Prostate gland (tissue), 2 donors: ENCODE measurements at places on chromosomes 13 and 19. TPM values are rescaled to one million over a fixed set of nuclear protein-coding genes. Genes with fewer than 3 reads are reported as not detected.
A peak's percentile ranks its signal among the peaks of the same experiment; 100 is the strongest.

DNA sequence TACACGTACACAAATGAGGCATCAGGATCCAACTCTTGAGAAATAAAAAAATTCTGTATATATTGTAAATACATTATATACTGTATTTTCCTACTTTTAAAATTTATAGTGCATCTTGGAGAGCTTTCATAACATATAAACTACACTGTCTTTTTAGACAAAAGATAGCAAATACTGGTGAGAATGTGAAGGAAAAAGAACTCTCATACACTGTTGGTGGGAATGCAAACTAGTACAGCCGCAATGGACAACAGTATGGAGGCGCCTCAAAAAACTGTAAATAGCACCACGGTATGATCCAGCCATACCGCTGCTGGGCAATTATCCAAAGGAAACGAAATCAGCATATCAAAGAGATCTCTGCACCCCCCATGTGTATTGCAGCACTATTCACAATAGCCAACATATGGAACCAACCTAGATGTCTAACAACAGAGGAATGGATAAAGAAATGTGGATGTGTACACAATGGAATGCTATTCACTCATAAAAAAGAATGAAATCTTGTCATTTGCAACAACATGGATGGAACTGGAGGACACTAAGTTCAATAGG, 292.4 kb downstream of the EFNB2 start:
- no peak overlapping the region for H3K4me3 ChIP-seq
- DNase-seq: no peak
- no peak overlapping the region for H3K27ac ChIP-seq
- H3K27me3 ChIP-seq: no peaks in the 10 kb centered on the region

DNA sequence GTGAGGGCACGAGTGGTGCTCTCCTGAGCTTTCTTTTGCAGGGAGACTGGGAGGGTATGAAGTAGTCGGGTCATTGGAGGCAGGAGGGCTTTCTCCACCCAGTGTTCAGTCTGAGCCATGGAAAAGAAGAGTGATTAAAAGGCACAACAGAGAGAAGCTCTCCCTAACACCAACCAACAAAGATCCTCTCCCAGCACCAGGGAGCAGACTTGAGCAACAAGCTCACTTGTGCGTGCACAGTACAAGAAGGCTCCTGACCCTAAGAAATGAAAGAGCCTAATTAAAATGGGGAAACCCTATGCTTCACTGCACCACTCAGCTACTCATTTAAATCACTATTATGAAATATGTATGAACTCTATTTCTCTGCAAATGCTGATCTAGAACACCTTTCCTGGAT, 276.3 kb upstream of the SOX21 start:
- H3K4me3 ChIP-seq: no peak overlapping the region
- H3K27me3 ChIP-seq: no peaks in the 10 kb centered on the region
- H3K27ac ChIP-seq: no peak overlapping the region
- DNase-seq: no peak

- H3K27ac ChIP-seq: no peak overlapping the region
- no peaks in the 10 kb centered on the region for H3K36me3 ChIP-seq
- no peaks in the 10 kb centered on the region for H3K27me3 ChIP-seq
- H3K4me1 ChIP-seq: no peaks in the 10 kb centered on the region
- DNase-seq: no peak
Observed at GRCh38 chr13:73782450-73783449, 351.5 kb downstream of the KLF12 start.

- no peaks in the 10 kb centered on the region for H3K4me1 ChIP-seq
- no peak overlapping the region for H3K4me3 ChIP-seq
- no peaks in the 10 kb centered on the region for H3K36me3 ChIP-seq
- DNase-seq: no peak
Observed at GRCh38 chr19:55377356-55378131, 918 bp downstream of the TMEM190 start.

DNA sequence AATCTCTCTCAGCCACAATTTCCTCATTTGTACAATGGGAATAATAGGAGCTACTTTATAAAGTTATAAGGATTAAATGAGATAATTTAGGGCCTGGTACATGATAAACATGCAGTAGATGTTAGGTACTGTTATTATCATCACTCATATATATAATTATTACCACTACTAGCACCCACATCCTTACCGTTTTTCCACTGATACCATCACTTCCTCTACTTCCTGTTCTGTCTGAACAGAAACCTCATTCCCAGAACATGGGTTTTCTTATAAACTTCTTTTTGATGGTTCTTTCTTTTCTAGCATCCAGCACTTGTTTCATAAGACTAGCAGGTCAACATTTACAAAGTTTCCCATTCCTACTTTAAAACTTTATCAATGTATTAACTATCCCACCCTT, 6.3 kb downstream of the CDADC1 start:
- H3K27ac ChIP-seq: no peak overlapping the region
- H3K4me3 ChIP-seq: no peak overlapping the region

PTH2 gene
- not detected for total RNA-seq

DNA sequence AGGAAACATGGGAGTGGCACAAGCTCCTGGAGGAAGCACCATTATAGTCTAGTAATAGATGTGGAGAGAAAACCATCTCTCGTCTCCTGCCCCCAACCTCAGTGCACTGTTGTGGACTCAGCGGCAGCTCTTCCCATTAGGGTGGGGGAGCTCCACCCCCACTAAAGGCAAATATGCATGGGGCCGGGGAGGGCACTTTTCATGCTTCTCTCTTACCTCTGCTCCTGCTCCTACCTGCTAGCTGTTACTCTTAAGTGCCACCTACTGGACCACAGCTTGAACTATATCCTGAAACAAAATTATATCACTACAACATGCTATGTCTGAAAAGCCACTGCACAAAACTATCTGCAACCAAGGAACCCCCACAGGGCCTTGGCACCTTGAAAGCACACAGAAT, 112.6 kb upstream of the DACH1 start:
- no peaks in the 10 kb centered on the region for H3K36me3 ChIP-seq
- no peaks in the 10 kb centered on the region for H3K4me1 ChIP-seq
- no peak overlapping the region for H3K27ac ChIP-seq
- no peak overlapping the region for H3K4me3 ChIP-seq
- no peak for DNase-seq

DNA sequence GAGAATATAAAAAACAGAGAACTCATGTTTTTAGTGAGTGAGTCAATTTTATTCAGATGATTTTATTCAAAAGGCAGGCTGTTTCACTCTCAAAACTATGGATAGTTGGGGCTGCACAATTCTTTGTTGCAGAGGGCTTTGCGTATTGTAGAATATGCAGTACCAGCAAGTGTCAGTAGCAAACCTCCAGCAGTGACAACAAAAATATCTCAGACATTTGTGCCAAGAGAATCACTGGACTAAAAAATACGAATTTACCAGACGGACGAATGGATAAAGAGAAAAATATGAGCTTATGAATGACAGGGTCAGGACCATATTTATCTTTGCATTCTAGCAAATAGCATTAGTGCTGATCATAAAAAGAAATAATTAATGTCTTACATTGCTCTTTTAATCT, 359.1 kb downstream of the FGF14 start:
- H3K36me3 ChIP-seq: no peaks in the 10 kb centered on the region
- no peaks in the 10 kb centered on the region for H3K27me3 ChIP-seq
- H3K4me1 ChIP-seq: no peaks in the 10 kb centered on the region
- H3K4me3 ChIP-seq: no peak overlapping the region
- H3K27ac ChIP-seq: no peak overlapping the region
- DNase-seq: no peak

GRCh38 chr13:111280681-111281585, 39.5 kb upstream of the TEX29 start:
- peaks cover 27% of the 10 kb centered on the region for H3K4me1 ChIP-seq
- H3K36me3 ChIP-seq: peaks cover under 1% of the 10 kb centered on the region
- DNase-seq: no peak

TMEM238 gene
- 116 TPM for total RNA-seq

GRCh38 chr13:86403181-86403580, 604.0 kb upstream of the SLITRK6 start:
- peaks cover 2% of the 10 kb centered on the region for H3K27me3 ChIP-seq
- H3K4me3 ChIP-seq: no peak overlapping the region
- H3K27ac ChIP-seq: no peak overlapping the region
- H3K4me1 ChIP-seq: no peaks in the 10 kb centered on the region
- no peak for DNase-seq

DNA sequence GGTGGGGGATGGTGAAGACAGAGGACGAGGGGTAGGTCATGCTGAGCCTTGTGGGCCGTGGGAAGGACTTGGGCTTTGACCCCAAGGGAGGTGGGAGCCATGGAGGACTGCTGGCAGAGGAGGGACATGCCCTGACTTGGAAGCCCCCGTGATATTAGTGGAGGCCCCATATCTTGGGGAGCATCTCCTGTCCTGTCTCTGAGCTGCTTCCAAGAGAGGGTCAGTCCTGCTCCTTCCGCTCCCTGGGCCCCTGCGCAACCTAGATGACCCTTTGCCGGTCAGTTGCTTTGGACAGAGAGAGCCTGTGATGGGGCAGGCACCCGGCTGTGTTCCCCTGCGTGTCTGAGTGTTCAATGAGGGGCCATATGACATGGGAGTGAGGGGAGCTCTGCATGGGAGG, 5.2 kb downstream of the TLE6 start:
- no peaks in the 10 kb centered on the region for H3K4me1 ChIP-seq
- H3K27me3 ChIP-seq: no peaks in the 10 kb centered on the region
- no peaks in the 10 kb centered on the region for H3K36me3 ChIP-seq

DNA sequence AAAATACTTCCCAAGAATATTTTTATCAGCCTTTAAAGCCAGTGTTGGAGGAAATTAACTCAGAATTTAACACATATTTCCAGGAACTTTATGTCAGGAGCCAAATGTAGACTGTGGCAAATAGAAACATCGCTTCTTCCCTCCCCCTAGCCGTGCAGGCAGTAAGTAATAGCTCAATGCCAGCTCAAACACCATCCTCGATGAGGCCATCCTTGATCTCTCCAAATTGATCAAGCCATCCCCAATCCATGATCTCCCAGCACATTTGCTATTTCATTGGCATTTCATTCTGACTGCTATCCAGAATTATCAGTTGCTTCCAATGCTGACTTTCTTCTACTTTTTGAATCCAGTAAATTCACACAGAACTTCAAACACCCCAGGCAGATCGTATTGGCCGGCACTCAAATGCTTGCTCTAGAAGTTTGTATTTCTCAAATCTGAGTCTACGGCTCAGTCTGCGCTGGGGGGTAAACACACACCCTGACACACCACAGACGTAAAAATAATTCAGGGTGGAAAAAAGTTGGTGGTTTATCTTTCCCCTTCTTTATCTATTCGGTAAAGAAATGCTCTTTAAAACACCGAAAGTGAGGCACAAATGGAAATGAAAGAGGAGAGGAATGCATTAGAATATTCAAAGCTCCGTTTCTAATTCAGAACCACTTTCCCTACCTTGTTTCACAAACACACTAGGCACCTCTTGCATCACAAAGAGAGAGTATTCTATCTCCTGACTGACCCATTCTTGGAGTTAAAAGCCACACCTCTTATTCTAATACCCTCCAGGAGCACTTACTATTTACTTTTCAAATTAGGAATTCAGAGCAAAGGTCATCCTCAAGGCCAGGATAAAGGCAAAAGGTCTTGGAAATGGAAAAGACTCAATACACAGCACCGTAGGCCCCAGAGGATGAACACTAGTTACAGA, 991 bp downstream of the OBI1 start:
- peak overlapping the region; percentile 55 for H3K27ac ChIP-seq
- H3K4me1 ChIP-seq: peaks cover 6% of the 10 kb centered on the region
- peak overlapping the region; percentile 69 for H3K4me3 ChIP-seq
- no peak for DNase-seq

CBY2 gene
- 3.4 TPM for total RNA-seq

ZNF208 gene
- 4.3 TPM for total RNA-seq

NLRP4 gene
- total RNA-seq: not detected

GRCh38 chr19:20558011-20558410, 7.6 kb downstream of the ZNF737 start:
- no peak for DNase-seq
- no peak overlapping the region for H3K27ac ChIP-seq
- H3K4me1 ChIP-seq: no peaks in the 10 kb centered on the region
- no peak overlapping the region for H3K4me3 ChIP-seq
- no peaks in the 10 kb centered on the region for H3K36me3 ChIP-seq

GRCh38 chr13:34671137-34671536, 270.9 kb upstream of the NBEA start:
- no peaks in the 10 kb centered on the region for H3K27me3 ChIP-seq
- no peaks in the 10 kb centered on the region for H3K4me1 ChIP-seq
- no peak overlapping the region for H3K27ac ChIP-seq

DNA sequence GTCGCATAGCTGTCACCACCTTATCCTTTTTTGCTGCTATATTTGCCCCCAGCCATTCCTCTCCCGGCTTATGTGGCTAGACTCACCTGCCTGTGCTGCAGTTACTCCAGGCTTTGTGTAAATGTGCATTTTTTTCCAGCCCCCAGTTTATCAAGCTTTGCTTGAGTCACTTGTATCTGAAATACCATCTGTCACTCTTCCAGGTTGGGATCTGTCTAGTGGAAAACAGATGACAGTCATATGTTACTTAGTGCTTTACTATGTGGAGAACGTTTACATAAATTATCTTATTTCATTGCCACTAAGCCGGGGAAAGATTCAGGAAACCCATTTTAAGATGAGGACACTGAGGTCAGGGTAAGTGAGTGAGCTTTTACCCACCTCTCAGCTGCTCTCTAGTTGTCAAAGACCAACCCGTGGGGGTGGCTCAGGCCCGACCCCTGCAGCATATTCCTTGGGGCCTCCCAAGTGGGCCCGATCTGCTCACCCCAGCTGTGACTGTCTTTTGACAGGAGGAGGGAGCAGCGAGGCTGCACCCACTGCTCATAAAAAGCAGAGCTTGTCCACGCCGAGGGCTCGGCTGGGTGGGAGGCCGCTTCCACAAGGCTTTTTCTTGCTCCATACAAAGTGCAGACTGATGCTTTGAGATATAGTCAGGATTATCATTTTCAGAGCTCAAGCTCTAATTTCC, 7.2 kb downstream of the GJB2 start:
- no peaks in the 10 kb centered on the region for H3K4me1 ChIP-seq
- H3K27ac ChIP-seq: no peak overlapping the region
- no peak for DNase-seq
- H3K4me3 ChIP-seq: no peak overlapping the region

- H3K36me3 ChIP-seq: no peaks in the 10 kb centered on the region
- DNase-seq: no peak
- H3K4me3 ChIP-seq: peak overlapping the region; percentile 37
- peak overlapping the region; percentile 96 for H3K27ac ChIP-seq
- peaks cover 29% of the 10 kb centered on the region for H3K4me1 ChIP-seq
Observed at GRCh38 chr19:13025819-13026456, 30.7 kb downstream of the NFIX start.

CARD8 gene
- 12.6 TPM for total RNA-seq

DNA sequence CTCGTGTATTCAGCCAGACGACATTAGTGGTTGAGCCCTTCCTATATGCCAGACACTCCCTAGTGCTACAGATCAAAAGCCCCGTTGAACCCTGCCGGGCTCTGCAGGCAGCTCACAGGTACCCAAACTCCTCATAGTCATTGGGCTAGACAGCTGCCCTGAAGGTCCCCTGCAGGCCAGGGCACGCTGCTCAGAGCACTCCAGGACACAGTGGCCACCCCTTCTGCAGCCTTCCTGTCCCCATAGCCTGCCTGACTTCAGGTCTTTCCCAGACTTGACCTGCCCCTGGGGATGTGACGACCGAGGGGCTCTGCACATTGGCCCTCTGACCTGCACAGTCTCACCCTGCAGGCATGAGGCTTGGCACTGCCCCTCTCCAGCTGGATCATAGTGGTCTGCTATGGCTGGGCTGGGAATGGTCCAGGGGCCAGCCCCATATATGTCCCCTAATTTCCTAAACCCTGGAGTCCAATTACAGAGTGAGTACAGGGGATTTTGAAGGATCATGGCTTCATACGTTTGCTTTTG, 64.2 kb upstream of the UBAC2 start:
- H3K36me3 ChIP-seq: no peaks in the 10 kb centered on the region
- no peaks in the 10 kb centered on the region for H3K4me1 ChIP-seq
- H3K4me3 ChIP-seq: no peak overlapping the region
- H3K27me3 ChIP-seq: no peaks in the 10 kb centered on the region

- no peak overlapping the region for H3K27ac ChIP-seq
- no peaks in the 10 kb centered on the region for H3K27me3 ChIP-seq
- H3K4me1 ChIP-seq: no peaks in the 10 kb centered on the region
- no peak overlapping the region for H3K4me3 ChIP-seq
Observed at GRCh38 chr13:65112531-65112941, 2117.6 kb downstream of the PCDH9 start.
